Activated CD4-positive, alpha-beta T cell treated with anti-CD3 and anti-CD28 coated beads for 36 hours (primary cell): ENCODE measurements at places on chromosomes 12 and 14.

GRCh38 chr14:61838661-61839245 is 76.5 kb downstream of the SNAPC1 start:
- H3K4me3 ChIP-seq = no peak overlapping the region
- DNase-seq = no peak
- H3K27me3 ChIP-seq = no peaks in the 10 kb centered on the region
- no peaks in the 10 kb centered on the region for H3K4me1 ChIP-seq

DNA sequence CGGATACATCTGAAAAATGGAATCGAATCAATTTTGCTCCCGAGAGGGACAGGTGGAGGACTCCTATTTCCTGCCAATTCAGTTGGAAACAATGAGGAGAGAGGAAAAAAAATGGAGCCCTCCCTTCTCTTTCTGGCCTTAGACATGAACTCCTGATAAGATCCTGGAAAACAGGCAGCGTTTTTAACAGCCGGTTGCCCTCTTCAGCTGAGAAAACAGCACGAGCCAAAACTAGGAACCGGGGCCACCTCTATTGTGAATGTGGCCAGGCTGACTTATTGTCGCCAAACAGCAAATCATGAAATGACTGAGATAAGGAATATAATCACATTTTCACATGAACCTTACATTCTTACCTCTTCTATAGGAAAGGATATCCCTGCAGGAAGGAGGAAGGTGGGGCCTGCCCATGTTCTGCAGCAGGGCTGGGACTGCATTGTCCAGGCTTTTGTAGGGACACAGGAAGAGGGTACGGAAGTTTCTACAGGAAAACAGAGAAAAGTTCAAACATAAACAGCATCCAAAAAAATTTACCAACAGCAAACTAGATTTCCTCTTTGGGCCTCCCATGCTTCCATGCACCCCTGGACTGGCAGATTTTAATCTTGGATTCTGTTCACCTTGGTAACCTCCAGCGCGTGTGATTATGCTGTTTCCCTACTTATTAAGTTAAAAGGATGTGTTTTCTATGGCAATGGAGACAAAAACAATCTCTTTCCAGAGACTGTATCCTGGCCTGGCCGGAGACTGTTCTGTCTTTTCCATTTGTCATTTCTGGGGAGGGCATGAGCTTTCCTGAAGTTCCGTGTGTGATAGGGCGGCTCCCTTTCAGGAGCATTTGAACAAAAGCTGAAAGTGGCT is 29.0 kb upstream of the ELK3 start:
- no peaks in the 10 kb centered on the region for H3K27me3 ChIP-seq
- H3K36me3 ChIP-seq = no peaks in the 10 kb centered on the region

GRCh38 chr12:126201981-126202537 is 1136.8 kb downstream of the AACS start:
- H3K27me3 ChIP-seq = no peaks in the 10 kb centered on the region
- no peak overlapping the region for H3K27ac ChIP-seq
- H3K4me3 ChIP-seq = no peak overlapping the region
- DNase-seq = no peak
- no peaks in the 10 kb centered on the region for H3K4me1 ChIP-seq

DNA sequence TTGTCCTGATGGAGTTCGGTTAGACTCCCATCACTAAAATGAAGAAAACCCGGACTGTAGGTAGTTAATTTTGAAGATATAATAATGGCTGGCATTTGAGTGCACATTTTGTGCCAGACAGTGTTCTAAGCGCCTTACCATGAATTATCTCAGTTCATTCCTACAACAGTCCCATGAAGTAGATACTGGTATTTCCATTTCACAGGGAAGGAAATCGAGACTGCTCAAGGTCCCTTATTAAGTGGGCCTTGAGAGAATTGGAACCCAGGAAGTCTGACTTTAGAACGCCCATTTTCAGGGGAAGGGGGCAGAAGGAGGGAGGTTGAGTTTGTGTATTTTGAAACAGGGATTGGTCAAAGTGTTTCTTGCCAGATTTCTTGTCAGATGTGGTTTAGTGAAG is 855 bp downstream of the MNAT1 start:
- peak overlapping the region; percentile 99 for H3K4me3 ChIP-seq
- no peak for DNase-seq
- peak overlapping the region; percentile 61 for H3K27ac ChIP-seq
- H3K4me1 ChIP-seq = peaks cover 18% of the 10 kb centered on the region

DNA sequence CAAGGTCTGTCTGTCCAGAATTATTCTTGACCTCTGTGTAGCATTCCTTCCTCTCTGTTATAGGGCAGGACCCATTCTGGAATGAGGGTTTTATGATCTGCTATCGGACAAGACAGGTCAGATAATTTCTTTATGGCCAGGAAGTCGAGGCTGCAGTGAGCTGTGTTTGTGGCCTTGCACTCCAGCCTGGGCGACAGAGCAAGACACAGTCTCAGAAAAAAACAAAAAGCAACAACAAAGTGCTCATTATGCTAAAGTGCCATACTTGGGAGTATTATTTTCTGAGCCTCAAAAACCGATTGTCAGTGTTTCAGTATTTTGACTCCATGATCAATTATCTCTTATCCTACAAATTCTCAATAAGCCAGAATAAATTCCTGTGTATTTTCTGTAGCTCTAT is 4.1 kb downstream of the CIPC start:
- H3K4me1 ChIP-seq = peaks cover 24% of the 10 kb centered on the region
- no peak overlapping the region for H3K27ac ChIP-seq
- DNase-seq = no peak
- H3K36me3 ChIP-seq = peaks cover 16% of the 10 kb centered on the region

DNA sequence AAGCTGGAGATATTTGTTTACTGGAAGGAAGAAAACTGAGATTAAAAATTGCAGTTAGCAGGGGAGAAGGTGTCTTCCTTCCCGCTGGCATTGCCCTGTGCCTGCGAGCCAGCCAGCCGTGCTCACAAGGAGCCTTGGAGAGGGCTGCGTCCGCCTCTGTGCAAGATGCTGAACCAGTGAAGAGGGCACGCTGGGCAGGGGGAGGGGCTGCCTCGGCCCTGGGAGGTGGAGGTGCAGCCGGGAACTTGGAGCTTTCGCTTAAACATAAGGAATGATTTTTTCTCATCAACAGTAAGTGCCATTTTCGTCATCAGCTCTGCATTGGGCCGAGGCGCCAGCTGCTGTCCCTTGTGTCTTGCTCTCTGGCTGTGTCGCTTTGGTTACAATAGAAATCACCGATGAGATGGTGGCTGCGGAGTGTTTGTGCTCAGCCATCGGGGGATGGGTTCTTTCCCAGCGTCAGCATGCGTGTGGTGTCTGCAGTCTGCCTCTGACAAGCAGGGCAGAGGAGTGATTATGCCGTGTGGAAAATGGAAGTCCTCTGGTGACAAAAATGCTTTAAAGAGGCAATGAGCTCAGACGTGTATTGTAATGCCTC is 97.3 kb downstream of the ESR2 start:
- no peaks in the 10 kb centered on the region for H3K27me3 ChIP-seq
- H3K27ac ChIP-seq = peak overlapping the region; percentile 51
- peak; percentile 46 for DNase-seq
- H3K36me3 ChIP-seq = peaks cover under 1% of the 10 kb centered on the region
- H3K4me3 ChIP-seq = peak overlapping the region; percentile 39

- H3K4me1 ChIP-seq = peaks cover 5% of the 10 kb centered on the region
- no peak overlapping the region for H3K27ac ChIP-seq
- DNase-seq = no peak
- no peak overlapping the region for H3K4me3 ChIP-seq
- H3K27me3 ChIP-seq = peaks cover 8% of the 10 kb centered on the region
- H3K36me3 ChIP-seq = no peaks in the 10 kb centered on the region
Observed at GRCh38 chr12:2332947-2333346, 280.2 kb downstream of the CACNA1C start.

DNA sequence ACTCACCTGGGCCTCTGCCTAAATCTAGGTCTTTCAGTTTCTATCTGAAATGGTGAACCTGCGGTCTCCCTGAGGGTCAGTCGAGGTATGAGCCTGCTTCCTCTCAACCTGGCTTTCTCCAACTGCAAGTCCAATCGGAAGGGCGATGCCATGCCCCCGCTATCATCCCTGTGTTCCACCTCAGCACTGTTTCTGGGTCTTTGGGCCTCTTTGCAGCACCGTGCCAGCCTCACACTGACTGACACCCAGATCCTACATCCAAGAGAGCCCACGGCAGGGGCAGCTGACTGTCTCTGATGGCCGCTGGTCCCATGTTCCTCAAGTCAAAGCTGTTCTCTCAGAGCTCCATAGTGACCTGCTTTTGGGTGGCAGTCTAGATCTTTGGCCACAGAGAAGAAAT is 120.7 kb downstream of the PAPOLA start:
- no peaks in the 10 kb centered on the region for H3K4me1 ChIP-seq
- no peak overlapping the region for H3K27ac ChIP-seq
- no peak for DNase-seq
- no peaks in the 10 kb centered on the region for H3K36me3 ChIP-seq

- no peaks in the 10 kb centered on the region for H3K27me3 ChIP-seq
- H3K4me1 ChIP-seq = peaks cover 71% of the 10 kb centered on the region
- no peak for DNase-seq
- H3K36me3 ChIP-seq = peaks cover 68% of the 10 kb centered on the region
Observed at GRCh38 chr12:110284597-110284996, 3.5 kb downstream of the ATP2A2 start.

DNA sequence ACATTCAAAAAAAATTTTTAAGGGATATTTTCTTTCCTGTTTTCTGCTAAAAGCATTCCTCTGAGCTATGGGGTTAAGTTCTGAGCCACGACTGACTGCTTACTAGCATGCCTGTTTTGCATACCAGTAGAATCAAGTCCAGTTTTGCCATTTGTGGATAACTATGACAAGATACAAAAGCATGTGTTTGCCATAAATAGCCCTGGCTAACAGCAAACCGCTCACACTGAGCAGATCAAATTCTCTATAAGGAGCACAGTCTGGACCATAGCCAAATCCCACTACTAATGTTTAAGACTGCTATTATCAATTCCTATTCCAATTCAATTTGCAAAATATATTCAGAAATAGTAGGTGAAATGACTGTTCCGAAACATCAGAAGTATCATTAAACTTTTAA is 3.2 kb downstream of the CFL2 start:
- peaks cover 21% of the 10 kb centered on the region for H3K4me1 ChIP-seq
- H3K27me3 ChIP-seq = no peaks in the 10 kb centered on the region
- no peak overlapping the region for H3K4me3 ChIP-seq
- DNase-seq = no peak

GRCh38 chr12:13962699-13963098 is 18.7 kb downstream of the GRIN2B start:
- no peaks in the 10 kb centered on the region for H3K36me3 ChIP-seq
- peaks cover 8% of the 10 kb centered on the region for H3K27me3 ChIP-seq
- H3K27ac ChIP-seq = no peak overlapping the region
- no peaks in the 10 kb centered on the region for H3K4me1 ChIP-seq
- peak; percentile 10 for DNase-seq

DNA sequence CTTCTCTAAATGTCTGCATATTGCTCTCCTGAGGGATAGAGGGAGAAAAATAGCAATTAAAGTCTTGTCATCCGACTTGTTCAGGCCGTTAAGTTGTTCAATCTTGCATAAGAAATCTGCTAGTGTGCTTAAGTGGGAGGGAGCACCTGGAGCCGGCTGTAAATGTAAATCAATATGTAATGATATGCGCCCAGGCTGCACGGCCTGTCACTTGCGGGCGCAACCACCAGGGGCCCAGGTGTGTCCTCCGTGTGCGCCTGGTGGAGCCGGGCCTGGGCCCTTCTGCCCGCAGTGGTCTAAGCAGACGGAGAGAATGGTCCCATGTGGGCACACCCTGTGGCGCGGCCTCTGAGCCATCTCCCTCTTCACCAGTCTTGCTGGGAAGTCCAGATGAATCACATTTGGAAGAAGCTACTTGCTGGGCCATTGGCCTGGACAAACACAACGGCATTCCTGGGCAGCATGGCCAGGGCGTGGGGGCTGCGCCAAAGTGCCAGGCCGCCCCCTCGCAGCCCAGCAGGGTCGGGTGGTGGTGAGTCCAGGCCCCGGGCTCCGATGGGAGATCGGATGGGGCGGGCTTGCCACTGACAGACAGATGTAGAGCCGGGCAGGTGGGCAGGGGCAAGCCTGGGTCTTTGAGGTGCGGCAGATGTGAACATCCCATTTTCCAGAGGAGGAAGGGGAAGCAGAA is 193.3 kb upstream of the C14orf180 start:
- no peak overlapping the region for H3K4me3 ChIP-seq
- no peak overlapping the region for H3K27ac ChIP-seq
- DNase-seq = no peak
- H3K27me3 ChIP-seq = no peaks in the 10 kb centered on the region
- no peaks in the 10 kb centered on the region for H3K36me3 ChIP-seq
- peaks cover 26% of the 10 kb centered on the region for H3K4me1 ChIP-seq

DNA sequence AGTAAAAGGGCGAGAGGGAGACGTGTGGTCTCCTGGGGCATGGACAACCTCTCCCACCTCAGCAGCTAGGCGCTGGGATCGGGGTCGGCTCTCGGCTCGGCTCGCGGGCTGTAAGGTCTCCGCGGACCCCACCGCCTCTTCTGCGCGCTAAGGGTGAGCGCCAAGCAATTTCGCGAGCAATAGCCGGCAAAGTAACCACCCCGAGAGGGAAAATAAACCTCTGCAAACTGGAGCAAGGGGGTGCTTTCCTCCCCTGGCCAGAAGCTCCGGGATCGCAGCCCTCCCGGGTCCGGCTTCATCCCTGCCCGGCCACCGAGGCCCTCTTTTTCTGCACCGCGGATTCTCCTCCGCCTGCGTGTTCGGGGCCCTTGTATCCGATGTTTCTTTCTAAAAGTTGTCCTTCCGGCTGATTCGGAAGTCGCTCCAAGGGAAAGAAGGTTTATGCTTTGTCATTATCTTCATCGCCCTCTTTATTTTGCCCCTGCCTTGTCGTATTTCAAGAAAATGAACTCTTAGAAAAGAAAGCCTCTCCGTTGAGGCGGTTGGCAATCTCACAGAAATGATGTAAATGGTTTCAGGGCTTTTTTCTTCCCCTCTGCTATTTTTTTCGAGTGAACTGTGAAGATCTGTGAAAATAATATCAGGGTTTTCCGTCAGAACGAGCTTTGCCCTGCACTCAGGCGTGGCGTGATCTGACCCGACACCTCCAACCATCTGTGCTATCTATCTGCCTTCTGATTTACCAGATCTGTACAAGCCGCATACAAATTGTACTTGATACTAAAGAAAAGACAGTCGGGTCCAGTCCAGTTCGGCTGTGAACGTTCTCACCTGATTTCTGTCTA is 1.7 kb upstream of the SIX6 start:
- no peaks in the 10 kb centered on the region for H3K36me3 ChIP-seq
- H3K27me3 ChIP-seq = peaks cover 68% of the 10 kb centered on the region
- no peak overlapping the region for H3K4me3 ChIP-seq
- peaks cover 23% of the 10 kb centered on the region for H3K4me1 ChIP-seq
- DNase-seq = no peak

- no peak overlapping the region for H3K4me3 ChIP-seq
- H3K27me3 ChIP-seq = no peaks in the 10 kb centered on the region
- no peak for DNase-seq
- no peak overlapping the region for H3K27ac ChIP-seq
- H3K4me1 ChIP-seq = no peaks in the 10 kb centered on the region
Observed at GRCh38 chr14:54788701-54789100, 113.9 kb downstream of the GCH1 start.
